Esophagus muscularis mucosa (tissue), 4 donors: ENCODE measurements at places on chromosomes 4 and X.

DNA sequence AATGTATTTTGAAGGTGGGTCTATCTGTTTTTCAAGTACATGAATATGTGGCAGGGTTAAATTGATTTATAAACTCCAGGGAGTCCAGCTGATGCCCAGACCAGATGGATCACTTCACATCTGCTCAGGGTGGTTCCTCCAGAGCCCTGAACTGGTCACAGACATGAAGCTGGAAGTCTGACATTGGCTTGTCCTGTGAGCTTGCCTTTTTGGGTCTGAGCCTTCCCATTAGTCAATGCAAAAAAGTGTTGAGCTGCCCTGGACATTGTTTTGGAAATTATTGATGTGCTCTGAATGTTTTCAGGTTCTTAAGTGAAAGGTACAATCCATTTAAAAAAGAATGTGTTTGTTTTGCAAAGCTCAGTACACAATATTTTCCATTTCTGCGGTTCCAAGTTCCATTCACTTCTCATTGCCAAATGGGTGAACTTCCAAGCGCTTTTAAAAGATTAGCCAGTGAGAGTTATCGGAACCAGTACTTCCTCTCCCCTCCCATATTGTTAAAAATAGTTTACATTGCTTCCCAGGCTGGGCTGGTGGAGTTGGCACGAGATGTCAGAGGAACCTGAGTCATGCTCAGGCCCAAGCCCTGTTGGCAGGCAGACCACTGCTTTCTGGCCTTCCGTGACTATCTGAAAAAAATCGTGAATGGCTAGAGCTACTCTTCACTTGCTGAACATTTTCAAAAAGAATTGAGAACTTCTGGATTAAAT lies 52.1 kb downstream of the PDGFRA start:
- no peak for DNase-seq

DNA sequence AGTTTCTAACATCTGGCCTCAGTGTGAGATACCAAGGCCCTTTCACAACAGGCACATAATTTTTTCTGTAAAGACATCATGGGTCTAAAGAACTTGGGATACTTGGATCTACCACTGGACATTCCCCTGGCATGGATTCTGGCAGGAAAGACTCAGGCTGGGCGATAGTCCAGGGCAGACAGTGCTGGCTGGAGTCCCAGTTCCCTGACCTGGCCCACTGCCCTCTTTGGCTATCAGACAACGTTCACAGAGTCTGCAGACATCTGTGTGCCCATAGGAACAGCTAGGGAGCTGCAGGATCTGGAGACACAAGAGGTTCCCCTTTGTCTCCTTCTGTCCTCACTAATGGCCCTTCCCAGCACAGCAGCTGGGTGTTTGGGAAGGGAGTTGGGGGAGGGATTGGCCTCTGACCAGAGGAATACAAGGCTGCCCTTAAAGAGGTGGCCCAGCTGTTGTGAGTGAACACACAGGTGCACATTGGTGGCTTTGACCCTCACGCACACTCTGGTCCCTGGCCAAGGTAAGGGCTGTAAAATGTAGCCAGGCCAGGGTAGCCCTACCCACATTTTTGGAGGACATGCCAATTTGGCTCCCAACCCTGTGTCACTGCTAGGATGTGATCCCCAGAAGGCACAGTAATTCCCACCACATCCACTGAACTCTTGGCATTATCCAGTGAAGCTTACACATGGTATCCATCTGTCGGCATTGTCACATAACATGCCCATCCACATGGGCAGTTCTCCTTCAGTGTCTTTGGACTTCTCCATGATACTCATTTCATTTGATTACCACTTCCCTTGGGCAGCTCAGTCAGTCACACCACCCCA lies 72.3 kb downstream of the SOX3 start:
- no peak for DNase-seq

DNA sequence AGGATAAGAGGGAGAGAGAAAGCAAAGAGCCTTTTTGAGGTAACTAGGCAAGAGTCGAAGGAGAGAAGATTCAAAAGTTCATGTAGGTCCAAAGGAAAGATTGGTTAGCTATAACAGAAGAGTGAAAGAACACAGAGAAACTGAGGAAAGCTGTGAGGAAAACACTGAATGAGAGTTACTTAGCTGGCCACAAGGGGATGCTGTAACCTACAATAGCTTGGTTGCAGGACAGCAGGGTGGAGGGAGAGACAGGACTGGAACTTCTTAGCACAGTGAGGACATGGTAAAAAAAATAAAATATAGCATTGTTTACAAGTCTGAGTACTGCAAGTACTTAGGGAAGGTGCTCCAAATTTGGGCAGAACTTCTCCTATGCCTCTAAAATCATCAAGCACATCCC lies 48.3 kb downstream of the RAI2 start:
- no peak for DNase-seq

DNA sequence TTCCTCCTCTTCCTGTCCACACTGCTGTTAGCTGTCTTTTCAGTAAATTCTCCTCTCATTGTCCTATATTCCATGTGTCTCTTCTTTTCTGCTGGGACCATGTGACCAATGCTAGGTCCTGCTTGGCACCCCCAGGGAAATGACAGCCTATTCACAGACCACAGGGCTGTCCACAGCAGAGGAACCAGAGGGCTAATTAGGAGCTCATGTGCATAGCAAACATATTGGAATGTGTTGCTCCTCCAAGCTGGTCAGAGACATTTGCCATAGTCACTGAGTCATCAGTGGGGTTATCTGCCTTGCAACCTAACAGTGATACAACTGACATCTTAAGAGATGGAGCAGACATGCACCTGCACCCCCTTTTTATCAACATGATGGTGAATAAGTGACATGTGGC lies 67.9 kb upstream of the PUDP start:
- DNase-seq = no peak

- DNase-seq = no peak
These were observed 28.7 kb upstream of the SMIM10L2A start for GRCh38 chrX:135393051-135393450.

GRCh38 chr4:85522277-85522676 lies 47.3 kb downstream of the ARHGAP24 start:
- DNase-seq = no peak

DNA sequence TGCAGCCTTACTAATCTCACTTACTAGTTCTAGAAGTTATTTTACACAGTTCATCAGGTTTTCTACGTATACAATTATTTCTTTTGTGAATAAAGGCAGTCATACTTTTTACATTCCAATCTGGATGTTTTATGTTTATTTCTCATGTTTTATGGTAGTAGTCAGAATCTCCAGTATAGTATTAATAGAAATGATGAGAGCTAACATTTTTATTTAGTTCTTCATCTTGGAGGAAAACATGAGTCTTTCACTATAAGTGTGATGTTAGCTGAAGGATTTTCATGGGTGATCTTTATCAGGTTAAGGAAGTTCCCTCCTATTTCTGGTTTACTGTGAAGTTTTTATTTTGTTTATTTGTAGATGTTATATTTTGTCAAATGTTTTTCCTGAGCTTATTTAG lies 256.1 kb upstream of the GIMD1 start:
- DNase-seq = no peak

GRCh38 chrX:122863067-122863466 lies 321.0 kb upstream of the GRIA3 start:
- DNase-seq = no peak

DNA sequence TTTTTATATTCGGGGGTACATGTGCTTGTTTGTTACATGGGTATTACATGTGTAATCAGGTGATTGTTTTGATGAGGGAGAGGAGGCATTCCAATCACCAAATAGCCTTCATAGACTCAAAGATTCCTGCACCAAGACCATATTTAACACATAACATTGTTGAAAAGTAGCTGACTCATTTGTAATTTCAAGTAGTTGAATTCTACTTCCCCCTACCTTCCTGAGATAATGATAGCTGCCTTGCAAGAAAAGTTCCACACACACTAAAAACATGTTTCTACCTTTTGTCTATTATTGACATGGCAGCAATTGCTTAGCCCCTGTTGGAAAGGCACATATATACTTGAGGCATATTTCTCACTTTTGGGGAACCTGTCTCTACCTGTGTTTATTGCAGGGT lies 16.1 kb downstream of the PGAM4 start:
- no peak for DNase-seq

DNA sequence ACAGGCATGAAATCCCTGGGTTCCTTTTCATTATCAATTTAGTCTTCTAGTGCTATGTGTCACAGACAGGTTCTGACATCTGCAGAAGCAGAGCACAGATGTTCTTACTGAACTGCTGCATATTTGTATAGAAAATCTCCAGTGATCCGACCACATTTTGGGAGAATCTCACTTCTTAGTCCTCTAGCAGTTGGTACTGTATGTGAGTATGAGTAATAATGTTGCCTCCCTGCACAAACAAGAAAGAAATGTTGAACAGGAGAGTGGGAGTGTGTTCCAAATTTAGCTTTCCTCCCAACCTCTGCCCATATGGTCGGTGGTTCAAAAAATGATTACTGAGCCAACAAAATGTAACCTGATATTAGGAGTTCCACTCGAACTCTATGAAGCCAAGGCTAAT lies 165.3 kb upstream of the GPC4 start:
- no peak for DNase-seq

DNA sequence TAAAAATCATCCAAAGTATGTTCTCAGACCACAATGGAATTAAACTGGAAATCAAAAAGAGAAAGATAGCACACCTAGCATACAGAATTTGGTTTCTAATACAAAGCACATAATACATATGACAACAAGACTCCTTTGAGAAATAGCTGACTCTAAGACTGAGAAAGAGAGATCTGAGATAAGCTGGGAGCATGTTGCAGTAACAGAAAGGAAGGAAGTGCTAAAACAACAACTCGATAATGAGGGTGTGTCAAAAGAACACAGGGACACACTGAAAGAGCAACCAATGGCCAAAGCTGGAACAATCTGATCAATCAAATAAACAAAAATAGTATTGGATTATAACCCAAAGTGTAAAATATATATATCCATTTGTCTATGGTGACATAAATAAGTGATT lies 586.6 kb downstream of the C4orf33 start:
- no peak for DNase-seq

GRCh38 chrX:83630662-83631061 lies 122.6 kb downstream of the POU3F4 start:
- DNase-seq = no peak

DNA sequence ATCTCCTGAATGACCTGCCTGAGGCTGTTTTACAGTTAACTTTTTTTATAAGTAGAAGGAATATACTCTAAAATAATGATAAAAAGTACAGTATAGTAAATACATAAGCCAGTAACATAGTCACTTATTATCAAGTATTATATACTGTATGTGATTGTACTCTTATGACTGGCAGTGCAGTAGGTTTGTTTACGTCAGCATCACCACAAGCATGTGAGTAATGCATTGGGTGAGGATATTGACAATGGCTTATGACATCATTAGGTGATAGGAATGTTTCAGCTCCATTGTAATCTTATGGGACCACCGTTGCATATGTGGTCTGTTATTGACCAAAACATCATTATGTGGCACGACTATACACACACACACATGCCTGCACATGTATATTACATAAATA lies 20.5 kb downstream of the NUDT9 start:
- no peak for DNase-seq

DNA sequence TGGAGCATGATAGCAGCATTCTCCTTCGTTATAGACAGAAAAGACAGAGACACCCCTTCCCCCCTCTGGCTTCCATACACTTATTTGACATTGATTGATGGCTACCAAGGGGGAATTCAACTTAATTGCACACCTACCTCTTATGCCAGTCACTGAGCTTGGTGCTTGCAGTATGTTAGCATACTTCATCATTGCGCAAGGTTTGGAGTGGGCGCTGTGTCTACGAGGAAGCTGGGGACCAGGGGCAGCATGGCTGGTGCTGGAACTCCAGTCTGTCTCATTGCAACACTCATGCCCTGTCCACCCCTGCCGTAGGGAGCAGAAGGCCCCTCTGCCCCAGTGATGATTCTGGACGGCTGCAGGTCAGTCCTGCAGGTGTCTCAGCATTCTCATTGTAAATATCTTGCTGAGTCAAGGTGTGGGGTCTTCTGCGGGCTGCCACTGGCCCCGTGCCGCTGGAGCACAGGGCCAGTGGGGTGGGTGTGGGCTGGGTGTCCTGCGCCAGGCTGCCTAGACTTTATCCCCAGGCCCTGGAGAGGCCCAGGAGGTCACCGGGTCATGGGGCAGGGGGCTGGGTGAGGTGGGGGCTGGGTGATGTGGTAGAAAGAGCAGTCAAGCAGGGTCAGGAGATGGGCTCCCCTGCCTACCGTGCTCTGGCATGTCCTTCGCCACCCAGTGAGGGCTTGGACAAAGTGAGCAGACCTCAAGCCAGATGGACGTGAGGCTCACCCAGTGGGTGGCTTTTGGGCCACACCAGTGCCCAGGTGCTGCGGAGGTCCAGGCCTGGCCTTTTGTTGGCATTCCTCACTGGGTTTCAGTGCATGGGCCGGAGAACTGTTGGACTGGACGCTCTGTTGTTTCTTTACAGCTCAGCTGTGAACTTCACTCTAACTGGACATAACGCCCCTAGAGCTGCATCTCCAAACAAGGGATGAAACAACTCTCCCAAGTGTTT lies 85.5 kb downstream of the PSAPL1 start:
- no peak for DNase-seq

GRCh38 chr4:55385201-55385649 lies 10.5 kb upstream of the TMEM165 start:
- no peak for DNase-seq

- no peak for DNase-seq
These were observed 49.3 kb upstream of the EPGN start for GRCh38 chr4:74258963-74259362.

- no peak for DNase-seq
These were observed 355.0 kb downstream of the PPP1R2C start for GRCh38 chrX:42422961-42423360.

DNA sequence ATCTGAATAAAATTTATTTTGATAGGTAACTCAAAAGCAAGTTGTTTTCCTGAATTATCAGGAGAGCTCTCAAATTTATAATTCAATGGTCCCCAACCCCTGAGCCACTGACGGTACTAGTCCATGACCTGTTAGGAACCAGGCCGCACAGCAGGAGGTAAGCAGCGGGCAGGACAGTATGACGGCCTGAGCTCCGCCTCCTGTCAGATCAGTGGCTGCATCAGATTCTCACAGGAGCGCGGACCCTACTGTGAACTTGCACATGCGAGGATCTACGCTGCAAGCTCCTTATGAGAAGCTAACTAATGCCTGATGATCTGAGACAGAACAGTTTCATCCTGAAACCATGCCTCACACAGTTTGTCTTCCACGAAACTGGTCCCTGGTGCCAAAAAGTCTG lies 37.9 kb upstream of the SEC24B start:
- no peak for DNase-seq

GRCh38 chr4:16297003-16297402 lies 70.7 kb upstream of the TAPT1 start:
- no peak for DNase-seq

GRCh38 chrX:144730471-144730870 lies 516.8 kb upstream of the SPANXN1 start:
- DNase-seq = no peak

GRCh38 chr4:162707962-162708361 lies 458.7 kb downstream of the NAF1 start:
- DNase-seq = no peak
